Stimulated activated naive B cell treated with anti-CD40 and anti-IgM and Interleukin-4, amounts not matched to agents 10 μg/mL and 1 μg/mL and 100 μg/mL, for 72 hours (primary cell): ENCODE measurements at places on chromosomes 6 and 20.

DNA sequence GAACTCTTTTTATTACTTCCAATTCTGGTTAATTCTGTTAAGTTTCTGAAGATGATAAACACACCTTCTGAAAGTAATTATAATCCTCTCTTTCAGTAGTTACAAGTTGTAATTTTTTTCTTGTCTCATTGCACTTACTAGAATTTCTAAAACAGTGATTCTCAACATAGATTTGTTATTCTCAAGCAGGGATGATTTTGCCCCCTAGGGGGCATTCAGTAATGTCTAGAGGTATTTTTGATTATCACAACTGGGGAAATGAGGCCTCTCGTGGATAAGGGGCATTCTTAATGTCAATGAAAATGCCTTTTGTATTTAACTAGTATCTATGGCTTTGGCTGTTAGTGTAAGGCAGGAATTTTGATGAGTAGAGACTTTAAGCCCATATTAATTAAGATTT is 39.4 kb upstream of the MAFB start:
- no peak for DNase-seq

- DNase-seq = no peak
These were observed 138.8 kb upstream of the LAMA2 start for GRCh38 chr6:128743974-128744765.

DNA sequence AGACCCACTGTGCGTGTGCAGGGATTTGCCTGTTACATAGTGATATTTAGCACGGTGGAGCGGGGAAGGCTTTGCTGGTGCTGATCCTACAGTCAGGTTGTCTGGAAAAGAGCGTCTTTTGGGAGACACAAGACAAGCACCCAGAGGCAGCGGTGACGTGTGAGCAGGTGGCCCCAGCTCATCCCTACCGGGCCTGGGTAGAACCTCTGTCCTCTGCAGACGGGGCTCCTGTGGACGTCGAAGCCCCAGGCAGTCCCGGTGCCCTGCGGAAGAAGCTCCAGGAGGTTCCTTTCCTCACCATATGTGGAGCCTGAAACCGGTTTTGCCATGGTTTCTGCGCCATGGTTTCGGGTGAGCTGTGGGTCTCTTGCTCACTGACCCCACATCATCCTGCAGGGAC is 68.9 kb upstream of the AFDN start:
- DNase-seq = no peak

GRCh38 chr20:64160118-64160517 is 4.1 kb upstream of the MYT1 start:
- DNase-seq = no peak

DNA sequence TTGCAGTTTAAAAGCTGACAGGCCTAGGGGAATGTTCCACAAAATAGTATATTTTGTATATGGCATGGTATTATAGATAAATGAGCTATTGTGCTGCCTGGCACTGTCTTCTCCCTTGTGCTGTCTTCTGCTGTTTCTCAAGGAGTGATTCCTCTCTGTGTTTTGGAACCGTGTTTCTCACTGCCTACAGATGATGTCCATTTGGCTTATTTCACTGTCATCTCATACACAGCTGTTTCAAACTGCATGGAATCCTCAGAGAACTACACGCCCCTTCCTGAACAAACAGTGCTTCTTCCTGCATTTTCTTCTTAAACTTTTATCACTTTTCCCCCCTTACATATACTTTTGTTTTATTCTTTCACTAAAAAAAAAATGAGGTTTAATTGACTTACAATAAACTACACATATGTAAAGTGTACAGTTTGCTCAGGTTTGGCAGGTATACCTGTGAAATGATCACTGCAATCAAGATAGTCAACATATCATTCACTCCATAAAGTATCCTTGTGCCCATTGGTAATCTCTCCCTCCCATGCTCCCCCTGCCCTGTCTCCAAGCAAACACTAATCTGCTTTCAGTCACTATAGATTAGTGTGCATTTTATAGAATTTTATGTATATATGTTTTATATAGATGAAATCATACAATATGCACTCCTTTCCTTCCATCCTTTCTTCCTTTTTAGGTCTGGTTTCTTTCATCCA is 43.0 kb downstream of the CBFA2T2 start:
- DNase-seq = no peak
